Muscle of leg (tissue), 16 donors: ENCODE measurements at places on chromosomes 16 and 17. TPM values are rescaled to one million over a fixed set of nuclear protein-coding genes. Genes with fewer than 3 reads are reported as not detected.
A peak's percentile ranks its signal among the peaks of the same experiment; 100 is the strongest.

DNA sequence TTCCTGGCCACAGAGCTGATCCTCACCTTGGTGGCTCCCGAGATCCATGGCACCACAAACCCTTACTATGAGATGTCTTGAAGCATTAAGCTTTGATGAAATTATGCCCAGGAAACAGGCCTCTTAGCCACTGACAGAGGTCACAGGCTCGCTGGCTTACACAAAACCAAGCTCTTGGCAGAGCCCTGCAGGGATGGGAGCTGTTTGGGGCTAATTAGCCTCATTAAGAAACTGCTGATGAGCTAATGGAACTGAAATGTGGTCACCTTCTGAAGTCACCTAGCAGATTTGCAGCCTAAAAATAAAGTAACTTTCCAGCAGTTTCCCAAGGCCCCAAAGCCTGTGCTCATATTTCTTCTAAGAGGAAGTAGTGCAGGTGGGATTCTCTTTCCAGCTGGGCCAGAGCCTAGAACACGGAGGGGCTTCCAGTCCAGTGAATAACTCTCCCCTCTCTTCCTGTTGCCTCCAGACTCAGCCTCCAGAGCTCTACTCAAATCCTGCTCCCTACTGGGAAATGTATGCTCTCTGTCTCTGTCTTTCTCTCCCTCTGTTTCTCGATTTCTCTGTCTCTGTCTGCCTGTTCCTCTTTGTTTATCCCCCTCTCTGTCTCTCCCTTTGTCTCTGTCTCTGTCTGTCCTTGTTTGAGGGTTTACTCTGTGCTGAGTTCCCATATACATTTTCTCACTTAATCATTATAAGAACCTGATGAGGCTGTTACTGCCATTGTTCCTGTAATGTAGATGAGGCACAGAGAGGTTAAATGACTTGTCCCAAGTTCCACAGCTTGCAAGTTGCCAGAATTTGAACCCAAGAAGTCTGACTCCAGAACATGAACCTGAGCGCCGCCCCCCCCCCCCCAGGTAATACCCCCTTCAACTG is 338.9 kb downstream of the CA10 start:
- peak; percentile 59 for DNase-seq

GRCh38 chr17:83069931-83070742 is 9.3 kb upstream of the METRNL start:
- no peak for DNase-seq

Gene AOC2
- total RNA-seq = 0.66 TPM

Gene DNAI2
- total RNA-seq = 0.09 TPM

GRCh38 chr17:19546289-19547065 is 12.8 kb downstream of the SLC47A1 start:
- peak; percentile 39 for DNase-seq

DNA sequence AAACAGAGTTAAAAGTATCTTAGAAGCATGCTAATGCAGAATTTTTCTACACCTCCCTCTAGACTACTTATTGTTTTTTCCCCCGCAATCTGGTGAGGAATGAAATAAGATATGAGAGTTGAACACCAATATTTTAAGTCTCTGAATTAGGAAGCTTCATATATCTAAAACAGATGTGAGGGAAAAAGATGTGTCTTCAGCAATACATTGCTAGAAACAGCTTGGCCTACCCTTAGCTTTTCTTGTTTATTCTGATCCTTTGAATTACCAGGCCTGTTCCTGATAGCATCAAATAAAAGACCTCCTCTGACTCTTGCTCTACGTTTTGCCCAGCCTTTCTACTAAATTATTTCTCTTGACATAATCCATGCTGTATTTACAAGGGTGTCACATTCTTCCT is 221.8 kb downstream of the CDH11 start:
- peak; percentile 39 for DNase-seq

Gene UBE2O
- total RNA-seq = 11.1 TPM

Gene IL17C
- total RNA-seq = not detected

DNA sequence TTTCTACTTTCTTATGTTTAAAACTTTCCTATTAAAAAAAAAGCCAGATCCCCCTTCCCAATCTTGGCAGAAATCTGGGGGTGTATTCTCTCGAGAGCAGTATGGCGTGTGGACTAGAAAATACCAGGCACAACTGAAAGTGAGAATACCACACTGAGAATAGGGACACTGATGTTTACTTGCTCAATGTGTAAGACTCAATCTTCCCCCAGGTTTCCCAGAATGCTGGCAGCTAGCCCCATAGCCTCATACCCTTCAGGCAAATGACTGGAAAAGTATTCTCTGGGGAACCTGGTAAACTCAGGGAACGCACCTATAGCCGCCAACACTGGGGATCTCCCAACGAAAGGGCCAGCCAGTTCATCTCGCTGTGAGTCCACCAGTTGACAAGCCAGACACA is 15.3 kb downstream of the ZZEF1 start:
- DNase-seq = no peak

GRCh38 chr17:37796076-37796475 is 51.2 kb upstream of the HNF1B start:
- no peak for DNase-seq

DNA sequence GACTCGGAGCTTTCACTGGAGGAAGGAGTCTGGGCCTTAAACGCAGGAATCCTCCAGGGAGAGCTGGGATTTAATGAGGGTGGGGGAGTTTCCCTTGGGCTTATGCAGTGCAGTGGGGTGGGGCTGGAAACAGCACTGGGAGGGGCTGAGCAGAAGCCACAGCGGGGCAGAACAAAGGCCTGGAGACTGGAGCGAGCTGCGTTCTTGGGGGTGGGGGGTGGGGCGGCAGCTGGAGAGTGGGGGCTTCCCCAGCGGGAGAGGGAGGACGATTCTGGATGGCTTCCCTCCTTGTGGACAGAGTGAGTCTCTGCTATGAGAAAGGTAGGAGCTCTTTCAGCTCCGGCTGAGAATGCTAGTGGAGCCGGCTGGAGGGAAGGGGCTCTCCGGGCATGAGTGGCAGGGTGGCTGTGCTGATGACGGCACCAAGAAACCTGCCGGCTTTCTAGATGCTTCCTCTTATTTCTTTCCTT is 406.0 kb downstream of the SEC14L1 start:
- DNase-seq = no peak

Gene P2RX1
- total RNA-seq = 2.1 TPM

DNA sequence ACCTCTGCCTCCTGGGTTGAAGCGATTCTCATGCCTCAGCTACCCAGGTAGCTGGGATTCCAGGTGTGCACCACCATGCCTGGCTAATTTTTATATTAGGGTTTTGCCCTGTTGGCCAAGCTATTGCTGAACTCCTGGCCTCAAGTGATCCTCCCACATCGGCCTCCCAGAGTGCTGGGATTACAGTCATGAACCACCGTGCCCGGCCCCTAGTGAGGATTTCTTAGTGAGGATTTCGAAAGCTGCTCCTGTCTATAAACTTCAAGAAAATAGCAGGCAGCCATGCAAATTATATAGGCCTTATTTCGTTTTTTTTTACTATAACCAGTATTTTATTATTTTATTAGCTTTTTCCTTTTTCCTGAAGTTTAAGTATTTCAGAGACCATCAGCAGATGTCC is 41.6 kb downstream of the EPN2 start:
- no peak for DNase-seq

DNA sequence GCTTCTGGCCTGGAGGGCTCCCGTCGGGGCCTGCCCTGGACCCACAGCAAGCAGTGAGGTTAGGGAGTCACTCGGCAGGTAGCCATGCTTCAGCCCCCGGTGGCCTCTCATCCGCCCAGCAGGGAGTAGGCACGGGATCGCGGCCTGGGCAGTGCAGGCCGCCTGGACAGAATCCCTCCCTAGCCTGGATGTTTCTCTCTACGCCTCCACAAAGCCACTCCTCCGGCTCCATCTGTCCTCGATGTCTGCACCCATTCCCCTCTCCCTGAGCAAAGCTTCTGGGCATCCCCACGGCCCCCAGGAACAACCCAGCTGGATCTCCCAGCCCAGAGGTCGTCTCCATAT is 145.2 kb downstream of the RBFOX3 start:
- no peak for DNase-seq

Gene ABCC6
- 1.2 TPM for total RNA-seq

Gene SPATA2L
- total RNA-seq = 3.0 TPM

Gene IRX6
- total RNA-seq = 0.09 TPM

DNA sequence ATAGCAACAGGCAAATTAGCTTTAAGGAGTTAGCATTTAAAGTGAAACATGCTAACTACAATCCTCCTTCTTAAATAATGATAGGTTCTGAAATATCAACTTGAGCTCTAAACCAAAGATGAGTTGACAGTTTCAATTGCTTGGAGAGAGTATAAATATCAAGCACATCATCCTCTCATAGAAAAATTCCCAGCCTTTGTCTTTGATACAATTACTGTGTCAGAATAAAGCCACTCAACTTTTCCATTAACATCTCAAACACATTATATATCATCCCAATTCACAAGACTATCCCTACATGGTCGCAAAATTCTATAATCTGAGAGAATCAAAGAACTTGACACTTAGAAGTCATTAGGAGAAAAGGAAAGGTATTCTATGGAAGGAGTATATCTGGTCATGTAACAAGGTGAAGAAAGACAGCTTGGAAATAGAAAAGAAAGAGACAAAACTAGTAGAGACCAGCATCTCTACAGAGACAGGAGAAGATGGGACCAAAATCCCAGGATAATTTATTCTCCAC is 189.8 kb downstream of the CEP112 start:
- DNase-seq = no peak

DNA sequence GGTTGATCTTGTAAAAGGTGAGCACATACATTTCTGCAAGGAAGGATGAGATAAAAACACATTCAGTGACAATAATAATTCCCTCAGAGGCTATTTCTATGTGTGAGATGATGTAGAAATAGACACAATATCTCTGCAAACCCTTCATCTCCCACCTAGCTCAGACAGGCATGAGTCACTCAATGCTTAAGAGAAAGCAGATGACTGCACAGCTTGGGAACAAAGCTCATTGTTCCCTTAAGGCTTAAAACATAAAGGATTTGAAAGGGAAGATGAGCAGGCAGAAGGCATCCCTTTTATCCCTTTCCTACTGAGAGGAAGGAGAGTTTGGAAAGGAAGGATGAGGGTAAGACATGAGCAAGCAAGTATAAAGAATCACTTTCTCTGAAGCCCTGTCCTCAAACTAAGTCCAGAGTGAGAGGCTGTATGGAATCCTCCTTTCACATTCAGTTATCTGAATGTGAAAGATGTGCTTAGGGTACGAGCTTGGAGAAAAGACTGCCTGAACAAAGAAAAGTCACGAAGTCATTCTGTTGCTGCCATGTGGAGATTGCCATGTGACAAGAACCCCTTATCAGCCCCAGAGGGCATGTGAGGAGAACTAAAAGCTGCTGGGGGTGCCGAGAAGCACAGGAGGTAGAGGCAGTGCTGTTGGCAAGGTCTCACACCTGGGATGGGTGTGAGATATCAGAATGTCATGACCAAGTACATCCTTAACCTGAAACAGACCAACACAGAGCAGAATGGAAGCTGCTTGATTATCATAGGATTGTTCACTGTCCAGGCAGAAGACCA is 58.2 kb downstream of the CNTNAP4 start:
- no peak for DNase-seq

DNA sequence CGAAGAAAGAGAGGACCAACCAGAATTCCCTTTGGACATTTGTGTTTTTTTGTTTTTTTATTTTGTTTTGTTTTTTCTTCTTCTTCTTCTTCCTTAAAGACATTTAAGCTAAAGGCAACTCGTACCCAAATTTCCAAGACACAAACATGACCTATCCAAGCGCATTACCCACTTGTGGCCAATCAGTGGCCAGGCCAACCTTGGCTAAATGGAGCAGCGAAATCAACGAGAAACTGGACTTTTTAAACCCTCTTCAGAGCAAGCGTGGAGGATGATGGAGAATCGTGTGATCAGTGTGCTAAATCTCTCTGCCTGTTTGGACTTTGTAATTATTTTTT is 3.6 kb downstream of the SOX9 start:
- no peak for DNase-seq

DNA sequence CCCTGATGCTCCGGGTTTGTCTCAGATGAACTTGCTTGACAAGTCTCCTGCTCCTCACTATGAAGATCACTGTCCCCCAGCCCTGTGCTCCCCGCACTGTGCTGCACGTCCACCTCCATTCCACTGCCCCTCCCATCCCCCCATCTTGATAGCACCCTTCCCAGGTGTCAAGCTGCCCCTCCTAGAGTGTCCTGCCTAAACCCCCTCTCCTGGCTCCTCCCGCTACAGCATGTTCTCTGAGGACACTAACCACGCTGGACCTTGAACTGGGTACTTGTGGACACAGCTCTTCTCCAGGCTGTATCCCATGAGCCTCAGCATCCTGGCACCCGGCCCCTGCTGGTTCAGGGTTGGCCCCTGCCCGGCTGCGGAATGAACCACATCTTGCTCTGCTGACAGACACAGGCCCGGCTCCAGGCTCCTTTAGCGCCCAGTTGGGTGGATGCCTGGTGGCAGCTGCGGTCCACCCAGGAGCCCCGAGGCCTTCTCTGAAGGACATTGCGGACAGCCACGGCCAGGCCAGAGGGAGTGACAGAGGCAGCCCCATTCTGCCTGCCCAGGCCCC is 18.5 kb downstream of the DEXI start:
- DNase-seq = peak; percentile 69

Gene HSDL1
- 18.6 TPM for total RNA-seq

- no peak for DNase-seq
Observed at GRCh38 chr17:62724398-62725146, 83.5 kb downstream of the MARCHF10 start.

Gene LGALS9B
- total RNA-seq = not detected

DNA sequence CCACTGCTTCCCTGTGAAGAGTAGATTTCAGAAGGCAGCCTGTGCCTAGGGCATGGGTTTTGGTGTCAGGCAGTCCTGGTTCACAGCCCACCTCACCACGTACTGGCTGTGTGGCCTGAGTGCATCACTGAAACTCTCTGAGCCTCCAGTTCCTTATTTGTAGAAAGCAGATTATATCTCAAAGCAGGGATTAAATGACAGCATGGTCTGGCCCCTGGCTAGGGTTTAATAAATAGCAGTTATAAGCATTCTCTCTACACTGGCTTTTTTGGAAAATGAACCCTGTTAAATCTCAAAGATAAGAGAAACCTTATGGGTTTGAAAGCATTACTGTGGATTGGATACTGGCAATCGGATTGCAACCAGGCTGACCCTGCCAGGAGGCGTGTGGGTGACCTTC is 2.9 kb upstream of the MT1M start:
- no peak for DNase-seq

- no peak for DNase-seq
Observed at GRCh38 chr16:78364556-78364880, 265.1 kb downstream of the WWOX start.

DNA sequence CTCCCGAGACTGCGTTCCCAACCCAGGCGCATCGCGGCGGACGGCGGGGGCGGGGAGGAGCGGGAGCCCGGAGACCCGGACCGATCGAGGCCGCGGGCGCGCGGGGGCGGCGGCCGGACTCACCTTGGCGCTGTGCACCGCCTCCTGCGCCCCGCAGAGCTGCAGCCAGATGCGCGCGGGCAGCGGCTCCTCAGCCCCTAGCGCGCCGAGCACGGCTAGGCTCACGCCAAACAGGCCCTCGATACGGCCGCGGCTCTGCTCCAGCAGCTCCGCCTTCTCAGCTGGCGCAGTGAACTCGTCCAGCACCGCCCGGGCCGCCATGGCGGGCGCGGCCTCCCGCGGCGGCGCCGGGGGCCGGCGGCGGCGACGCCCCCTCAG is 339 bp downstream of the N4BP1 start:
- peak; percentile 85 for DNase-seq
